ENCODE measurements at places on chromosomes 2 and 18.

DNA sequence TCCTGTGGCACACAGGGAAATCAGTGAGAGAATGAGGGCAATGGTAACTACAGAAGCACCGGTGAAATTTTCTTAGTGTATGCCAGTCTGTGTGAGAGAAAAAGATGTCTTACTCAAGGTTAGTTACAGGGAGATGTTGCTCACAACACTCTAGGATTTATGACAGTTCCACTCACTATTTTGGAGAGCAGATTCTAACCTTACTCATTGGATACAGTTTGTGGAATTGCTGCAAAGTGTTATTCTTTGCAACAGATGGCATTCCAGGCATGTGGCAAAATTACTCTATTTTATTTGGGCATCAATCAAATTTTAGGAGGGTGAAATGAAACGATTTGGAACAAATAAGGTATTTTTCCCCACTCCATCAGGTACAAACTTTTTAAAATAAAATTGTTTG, 449.1 kb downstream of the PIK3C3 start:
- DNase-seq: peak; percentile 17

DNA sequence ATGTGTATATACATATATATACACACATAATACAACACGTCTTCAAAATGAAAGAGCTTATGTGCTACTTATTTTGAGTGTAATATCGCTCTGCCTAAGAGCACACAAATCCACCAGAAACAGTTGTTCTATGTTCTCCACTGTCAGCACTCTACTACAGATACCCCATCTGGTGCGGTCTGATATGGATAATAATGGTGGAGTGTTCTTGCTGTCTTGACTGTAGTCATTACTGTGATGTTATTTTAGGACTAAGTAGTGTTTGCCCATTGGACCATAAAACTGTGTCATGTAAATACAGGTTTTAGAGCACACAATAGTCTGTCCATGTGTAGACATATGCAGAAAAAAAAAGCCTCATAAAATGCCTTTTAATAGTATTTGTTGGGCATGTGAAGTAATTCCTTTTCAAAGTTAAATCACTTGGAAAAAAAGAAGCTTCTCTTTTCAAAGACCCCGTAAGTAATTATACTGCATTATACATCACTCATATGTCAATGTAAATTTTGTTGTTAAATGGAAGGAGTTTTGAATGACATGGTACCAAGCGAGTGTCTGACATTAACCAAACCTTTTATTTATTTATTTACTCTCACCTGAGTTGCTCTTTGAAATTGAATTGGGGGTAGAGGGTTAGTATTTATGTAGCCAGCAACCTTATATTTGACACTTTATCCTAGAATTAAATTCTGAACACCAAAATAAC, 1249.2 kb upstream of the ZEB2 start:
- no peak for DNase-seq

DNA sequence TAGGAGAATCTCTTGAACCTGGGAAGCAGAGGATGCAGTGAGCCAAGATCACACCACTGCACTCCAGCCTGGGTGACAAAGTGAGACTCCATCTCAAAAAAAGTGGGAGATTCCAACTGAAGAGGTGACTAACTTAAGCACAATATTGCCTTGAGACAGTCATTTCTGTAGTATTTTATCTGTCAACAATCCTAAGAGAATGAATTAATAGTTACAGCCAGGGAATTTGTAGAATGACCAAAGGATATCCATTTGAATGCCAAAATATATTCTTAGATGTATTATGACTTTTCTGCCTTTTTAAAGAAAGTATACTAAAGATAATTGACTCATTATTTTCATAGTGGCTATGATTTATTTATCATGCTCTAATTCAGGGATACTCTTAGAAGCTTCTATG, 40.7 kb upstream of the CCDC150 start:
- no peak for DNase-seq

GRCh38 chr2:31363956-31364750, 50.4 kb downstream of the XDH start:
- no peak for DNase-seq

DNA sequence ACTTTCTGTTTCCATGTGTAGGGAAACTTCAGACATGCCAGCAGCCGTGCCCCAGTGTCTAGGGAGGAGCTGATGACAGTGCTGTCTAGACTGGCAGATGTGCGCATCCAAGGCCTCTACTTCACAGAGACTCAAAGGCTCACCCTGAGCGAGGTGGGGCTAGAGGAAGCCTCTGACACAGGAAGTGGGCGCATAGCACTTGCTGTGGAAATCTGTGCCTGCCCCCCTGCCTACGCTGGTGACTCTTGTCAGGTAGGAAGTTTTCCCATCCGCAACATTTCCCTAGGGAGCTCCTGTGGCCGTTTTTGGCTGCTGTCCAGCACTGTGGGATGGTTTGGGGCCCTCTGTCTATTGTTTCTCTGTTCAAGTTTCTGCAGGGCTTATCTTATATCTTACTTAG, 143.1 kb upstream of the TTC39C start:
- DNase-seq: no peak

GRCh38 chr2:10331027-10331701, 28.5 kb downstream of the HPCAL1 start:
- no peak for DNase-seq

- DNase-seq: no peak
Measured at GRCh38 chr2:27296481-27296880, 11.8 kb downstream of the UCN start.

GRCh38 chr2:155169317-155169716, 470.8 kb downstream of the KCNJ3 start:
- DNase-seq: no peak

DNA sequence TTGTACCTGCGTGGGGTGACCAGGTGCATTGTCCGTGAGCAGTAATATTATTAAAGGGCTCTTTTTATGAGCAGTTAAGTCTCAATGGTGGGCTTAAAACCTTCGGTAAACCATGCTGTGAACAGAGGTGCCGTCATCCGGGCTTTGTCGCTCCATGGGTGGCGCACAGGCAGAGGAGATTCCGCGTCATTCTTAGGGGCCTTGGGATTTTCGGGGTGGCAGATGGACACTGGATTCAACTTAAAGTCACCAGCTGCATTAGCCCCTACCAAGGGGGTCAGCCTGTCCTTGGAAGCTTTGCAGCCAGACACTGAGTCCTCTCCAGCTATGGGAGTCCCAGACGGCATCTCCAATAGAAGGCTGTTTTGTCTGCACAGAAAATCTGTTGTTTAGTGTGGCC, 107.7 kb downstream of the NFATC1 start:
- DNase-seq: no peak

DNA sequence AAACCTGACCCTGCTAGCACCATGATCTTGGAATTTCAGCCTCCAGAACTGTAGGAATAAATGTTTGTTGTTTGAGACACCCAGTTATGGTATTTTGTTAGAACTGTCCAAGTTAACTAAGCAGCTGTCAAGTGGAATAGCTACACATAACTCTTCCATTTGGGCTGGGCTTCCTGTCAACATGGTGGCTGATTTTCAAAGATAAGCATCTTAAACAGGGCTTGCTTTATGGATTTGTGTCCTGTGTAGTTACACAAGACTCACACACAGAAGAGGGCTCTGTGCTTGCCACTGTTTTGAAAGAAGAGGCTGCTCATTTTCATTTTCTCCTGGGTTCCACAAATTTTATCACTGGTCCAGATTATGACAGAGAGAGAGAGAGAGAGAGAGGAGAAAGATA, 35.7 kb downstream of the GCG start:
- DNase-seq: no peak

DNA sequence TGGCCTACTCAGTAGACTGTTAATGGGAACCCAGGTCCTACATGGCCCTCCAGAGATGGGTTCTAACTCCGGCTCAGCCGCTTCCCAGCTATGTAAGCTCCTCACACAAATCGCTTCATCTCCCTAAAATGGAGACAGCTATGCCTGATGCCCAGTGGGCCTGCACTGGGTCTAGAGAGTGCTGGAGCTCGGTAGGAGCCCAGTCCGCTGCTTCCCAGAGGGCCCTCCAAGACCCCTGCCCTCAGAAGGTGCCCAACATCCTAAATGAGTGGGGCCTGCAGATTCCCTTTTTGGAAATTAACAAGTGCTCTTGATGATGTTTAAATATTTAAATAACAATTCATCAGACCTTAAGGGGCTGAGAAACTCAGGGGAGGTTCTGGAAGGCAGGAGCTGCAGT, 47.1 kb downstream of the HS1BP3 start:
- DNase-seq: no peak

GRCh38 chr2:127165539-127165935, 54.6 kb downstream of the CYP27C1 start:
- DNase-seq: no peak

GRCh38 chr18:53536908-53537307, 687.6 kb downstream of the MBD2 start:
- no peak for DNase-seq

GRCh38 chr2:209321076-209321475, 102.8 kb upstream of the MAP2 start:
- no peak for DNase-seq

All from Ammon's horn (tissue), 1 donor.